Suppressor macrophage treated with lipopolysaccharide for 1 hour (primary cell): ENCODE measurements at places on chromosomes 6 and 20.

GRCh38 chr20:33645072-33645358 is 17.1 kb upstream of the C20orf144 start:
- DNase-seq: no peak

DNA sequence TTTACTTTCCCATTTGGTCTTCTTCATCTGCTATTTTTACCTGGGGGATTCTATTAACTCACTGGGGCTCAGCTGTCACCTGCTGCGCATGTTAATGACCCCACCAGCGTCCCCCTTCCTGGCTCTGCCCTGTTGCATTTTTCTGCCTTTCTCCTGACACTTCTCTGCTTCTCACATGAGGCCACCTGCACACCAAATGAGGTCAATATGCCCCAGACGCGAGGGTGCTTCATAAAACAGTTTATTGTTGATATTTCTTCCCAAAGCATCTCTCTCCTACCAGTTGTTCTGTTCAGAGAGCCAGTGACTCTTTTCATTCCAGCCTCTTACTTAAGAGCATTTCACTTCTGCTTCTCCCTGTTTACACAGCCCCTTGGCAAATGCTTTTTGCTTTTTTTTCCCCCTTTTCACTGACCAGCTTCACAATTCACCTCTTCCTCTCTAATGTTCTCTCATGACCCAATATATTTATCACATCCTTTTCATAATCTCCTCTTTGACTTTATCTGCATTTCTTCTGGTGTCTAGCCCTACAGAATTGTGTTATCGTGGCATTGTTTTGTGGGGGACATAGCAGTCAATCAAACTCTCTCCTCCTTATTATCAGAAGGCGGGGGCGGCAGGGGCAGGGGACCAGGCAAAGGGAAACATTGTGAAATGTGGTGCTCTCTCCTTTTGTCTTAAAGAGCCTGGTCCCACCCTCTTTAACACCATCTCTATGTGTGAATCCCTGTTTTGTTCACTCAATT is 545.8 kb upstream of the CITED2 start:
- peak; percentile 60 for DNase-seq

DNA sequence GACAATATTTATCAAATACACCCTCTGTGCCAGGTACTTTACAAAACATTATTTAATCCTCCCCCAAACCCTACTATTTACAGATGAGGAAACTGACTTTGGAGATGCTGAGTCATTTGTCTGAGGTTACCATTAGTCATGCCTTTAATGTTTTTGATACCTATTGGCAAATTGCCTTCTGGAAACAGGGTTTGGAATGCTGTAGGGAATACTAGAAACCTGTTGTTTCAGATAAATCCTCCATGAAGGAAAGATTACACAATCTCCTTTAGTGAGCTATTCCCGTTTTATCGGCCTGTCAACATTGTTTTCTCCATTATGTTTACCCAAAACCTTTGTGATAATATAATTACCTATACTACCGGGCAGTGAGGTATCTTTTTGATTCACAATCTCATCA is 93.6 kb upstream of the ADGRF1 start:
- peak; percentile 62 for DNase-seq

DNA sequence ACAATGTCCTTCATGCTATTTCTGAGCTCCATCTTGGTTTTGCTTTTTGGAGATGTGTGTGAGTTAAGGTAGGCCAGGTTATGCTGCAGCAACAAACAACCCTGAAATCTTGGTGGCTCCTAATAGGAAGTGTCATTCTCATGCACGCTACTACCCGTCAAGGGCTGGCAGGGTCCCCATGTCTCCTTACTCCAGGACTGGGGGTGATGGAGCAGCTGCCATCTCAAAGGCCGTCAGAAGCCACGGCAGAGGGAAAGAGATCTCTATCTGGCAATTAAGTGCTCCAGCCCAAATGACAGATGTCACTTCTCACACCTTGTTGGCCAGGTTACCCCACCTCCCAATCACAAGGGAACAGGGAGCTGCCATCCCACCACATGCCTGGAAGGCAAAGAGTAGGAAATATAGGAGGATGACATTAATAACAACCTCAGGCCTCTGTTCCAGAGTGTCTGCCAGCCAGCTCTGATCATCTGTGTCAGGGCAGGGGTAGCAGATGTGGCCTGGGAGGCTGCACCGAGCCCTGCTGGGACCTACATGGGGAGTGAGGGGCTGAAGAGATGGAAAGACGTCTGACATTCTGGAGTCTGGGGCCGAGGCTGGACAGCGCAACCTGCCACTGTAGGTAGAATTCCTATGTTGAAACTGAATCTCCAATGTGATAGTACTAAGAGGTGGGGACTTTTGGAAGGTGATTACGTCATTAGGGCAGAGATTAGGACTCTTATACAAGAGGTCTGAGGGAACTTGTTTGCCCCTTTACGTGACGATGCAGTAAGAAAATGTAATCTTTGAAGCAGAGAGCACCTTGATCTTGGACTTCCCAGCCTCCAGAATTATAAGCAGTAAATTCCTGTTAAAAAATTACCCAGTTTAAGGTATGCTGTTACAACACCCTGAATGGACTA is 4.8 kb upstream of the SDCBP2 start:
- no peak for DNase-seq

- DNase-seq: no peak
These were observed 125.3 kb upstream of the FOXO3 start for GRCh38 chr6:108435391-108435790.

GRCh38 chr6:548517-548916 is 108.4 kb downstream of the HUS1B start:
- DNase-seq: no peak

GRCh38 chr6:87789198-87789899 is 87.3 kb upstream of the AKIRIN2 start:
- DNase-seq: peak; percentile 92

DNA sequence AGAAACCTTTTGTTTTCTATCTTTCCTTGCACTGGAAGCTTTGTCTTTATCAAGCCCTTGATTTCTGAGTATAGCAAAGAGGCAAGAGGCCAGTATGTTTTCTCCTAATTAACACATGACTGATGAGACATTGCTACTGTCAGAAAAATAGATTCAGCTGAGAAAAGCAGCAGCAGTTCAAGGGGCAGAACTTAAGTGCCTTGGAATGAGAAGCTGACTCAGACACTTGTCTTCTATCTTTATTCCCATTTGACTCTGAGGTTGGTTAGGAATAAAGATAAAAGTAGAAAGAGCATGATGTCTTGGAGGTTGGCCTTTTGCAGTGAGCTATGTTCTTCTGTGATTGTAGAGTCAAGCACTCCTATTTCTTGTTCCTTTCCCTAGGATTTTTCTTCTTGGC is 79.1 kb upstream of the MAN1A1 start:
- DNase-seq: no peak

GRCh38 chr6:75611702-75612375 is 10.2 kb downstream of the SENP6 start:
- DNase-seq: peak; percentile 34

DNA sequence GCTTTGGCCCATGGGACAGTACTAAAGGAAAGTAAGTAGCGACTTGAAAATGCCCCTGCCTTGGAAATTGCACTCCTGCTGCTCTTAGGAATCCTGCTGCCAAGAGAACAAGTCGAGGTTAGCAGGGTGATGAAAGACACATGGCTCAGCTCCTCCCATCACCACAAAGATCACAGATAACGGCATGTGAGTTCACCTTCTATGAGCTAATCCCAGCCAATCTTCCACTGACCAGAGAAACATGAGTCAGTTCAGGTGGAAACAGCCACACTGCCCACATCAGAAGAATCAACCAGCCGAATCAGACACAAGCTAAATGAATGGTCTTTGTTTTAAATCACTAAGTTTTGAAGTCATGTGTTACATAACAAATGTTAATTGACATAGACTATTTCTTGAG is 106.3 kb downstream of the PRKN start:
- no peak for DNase-seq
